ENCODE measurements at places on chromosomes 12 and 14.
A peak's percentile ranks its signal among the peaks of the same experiment; 100 is the strongest.

DNA sequence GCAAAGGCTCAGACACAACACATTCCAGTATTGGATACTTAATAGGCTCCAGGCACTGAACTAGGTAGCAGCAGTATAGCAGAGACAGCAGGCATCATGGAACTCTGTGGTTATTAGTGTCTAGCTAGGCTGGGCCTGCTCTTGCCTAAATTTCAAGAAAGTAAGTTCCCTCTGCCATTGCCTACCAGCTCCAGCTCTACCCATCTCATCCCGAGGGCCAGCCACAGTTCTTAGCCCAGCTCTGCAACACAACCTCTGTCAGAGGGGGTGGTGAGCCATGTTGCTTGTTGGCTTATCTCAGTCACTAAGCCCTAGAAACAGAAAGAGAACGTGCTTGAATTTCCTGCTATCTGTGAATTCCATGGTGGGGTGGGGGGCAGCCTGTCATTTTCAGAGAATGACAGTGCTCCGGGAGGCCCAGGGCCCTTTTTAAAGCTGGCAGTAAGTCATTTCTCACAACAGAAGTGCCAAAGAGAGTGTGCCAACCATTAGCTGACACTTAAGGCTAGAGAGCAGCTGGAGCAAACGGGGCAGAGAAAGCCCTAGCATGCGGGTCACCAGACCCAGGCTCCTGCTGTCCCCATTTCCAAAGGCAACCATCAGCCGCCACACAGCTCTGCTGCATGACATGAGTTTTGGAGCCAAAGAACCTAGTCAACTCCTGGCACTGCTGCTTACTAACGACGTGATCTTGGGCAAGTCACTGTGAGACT lies 105.9 kb downstream of the PRMT8 start:
- DNase-seq, result no peak

- no peak for DNase-seq
Measured at GRCh38 chr14:42687421-42687820, 1080.7 kb downstream of the LRFN5 start.

GRCh38 chr12:124631681-124632256 lies 64.4 kb upstream of the NCOR2 start:
- DNase-seq, result no peak

DNA sequence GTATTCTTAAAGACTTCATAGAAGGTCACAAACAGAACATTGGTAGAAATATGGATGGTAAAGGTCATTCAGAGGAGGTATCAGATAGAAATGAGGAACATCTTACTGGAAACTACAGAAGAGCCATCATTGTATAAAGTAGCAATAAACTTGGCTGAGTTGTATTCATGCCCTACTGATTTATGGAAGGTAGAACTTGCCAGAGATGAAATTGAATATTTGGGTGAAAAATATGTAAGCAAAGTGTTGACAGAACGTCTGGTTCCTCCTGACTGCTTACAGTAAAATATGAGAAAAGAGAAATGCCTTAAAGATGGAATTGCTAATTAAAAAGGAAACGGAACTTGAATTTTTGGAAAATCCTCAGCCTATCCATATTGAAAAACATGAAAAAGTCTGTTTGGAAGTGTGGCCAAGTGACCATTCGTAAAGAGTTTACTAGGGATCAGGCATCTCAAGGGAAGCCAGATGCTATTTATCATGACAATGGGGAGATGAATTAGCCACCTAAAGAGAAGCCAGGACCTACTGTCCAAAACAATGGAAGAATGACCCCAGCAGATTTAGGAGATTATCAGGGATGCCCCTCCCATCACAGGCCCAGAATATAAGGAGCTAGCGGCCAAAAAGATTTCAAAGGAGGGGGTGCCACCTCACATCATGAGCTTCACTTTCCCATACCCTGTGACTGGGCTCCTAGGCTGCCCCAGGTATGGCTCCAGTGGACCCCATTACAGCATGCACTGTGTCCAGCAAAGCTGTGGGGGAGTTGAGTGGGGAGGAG lies 189.3 kb downstream of the ITPR2 start:
- DNase-seq, result no peak

GRCh38 chr14:90287791-90288190 lies 31.4 kb downstream of the PSMC1 start:
- DNase-seq, result no peak

GRCh38 chr14:44820230-44820964 lies 141.3 kb downstream of the KLHL28 start:
- no peak for DNase-seq

- DNase-seq, result no peak
Measured at GRCh38 chr14:103097994-103098957, 3.8 kb downstream of the EXOC3L4 start.

- DNase-seq, result no peak
Measured at GRCh38 chr12:13326076-13326475, 129.6 kb downstream of the EMP1 start.

DNA sequence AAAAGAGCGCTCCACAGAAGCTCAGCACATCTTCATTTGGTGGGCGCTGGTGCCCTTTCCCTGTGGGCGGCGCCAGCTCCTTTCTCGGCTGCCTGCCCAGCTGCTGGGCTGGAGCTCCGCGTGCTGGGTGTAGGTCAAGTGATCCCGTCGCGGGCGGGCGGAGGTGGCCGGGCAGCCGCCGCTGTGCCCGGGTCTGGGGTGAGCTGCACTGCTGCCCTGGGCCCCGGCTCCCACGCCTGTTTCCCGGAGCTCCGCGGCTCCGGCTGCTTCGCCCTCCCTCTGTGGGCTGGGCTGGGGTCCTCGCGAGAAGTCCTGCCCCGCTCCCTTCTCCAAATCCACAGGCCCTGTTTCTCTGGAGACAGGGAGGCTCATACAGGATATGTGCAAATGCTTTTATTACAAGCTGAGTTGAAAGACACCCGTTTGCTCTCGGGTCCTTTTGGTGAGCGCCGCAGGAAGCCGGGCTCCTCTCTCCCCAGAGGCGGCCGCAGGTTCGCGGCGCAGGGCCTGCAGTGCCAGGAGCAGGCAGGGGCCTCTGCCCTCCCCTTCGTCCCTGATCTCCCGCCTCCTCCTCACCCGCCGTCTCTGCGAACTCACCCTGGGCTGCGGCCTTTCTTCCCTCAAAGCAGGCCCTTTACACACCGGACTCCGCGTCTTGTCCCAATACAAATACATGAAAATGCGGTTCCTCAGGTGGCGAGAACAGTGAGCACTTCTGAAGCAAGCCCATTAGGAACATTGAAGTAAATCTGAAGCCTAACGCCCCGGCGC lies 67.8 kb upstream of the CAPRIN2 start:
- DNase-seq, result no peak

GRCh38 chr14:93047157-93047556 lies 68.6 kb downstream of the ITPK1 start:
- DNase-seq, result no peak

GRCh38 chr12:96907671-96908422 lies 790 bp downstream of the NEDD1 start:
- peak; percentile 26 for DNase-seq

DNA sequence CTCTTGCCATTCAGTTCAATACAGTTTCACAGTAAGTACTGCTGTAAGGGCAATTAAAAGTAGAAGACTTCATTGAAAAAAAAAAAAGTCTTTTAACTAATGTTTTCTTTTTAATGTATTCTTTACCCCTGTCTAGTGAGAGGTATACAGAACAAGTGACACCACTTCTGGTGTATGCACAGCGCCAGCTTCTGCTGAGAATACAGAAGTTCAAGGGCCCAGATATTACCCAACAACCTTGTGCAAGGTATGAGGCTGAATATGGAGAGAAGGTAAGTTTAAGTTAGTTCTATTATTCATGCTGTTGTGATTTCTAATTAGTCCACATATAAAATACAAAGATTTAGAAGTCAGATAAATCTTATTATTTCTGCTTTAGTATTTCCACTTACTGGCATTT lies 168.7 kb downstream of the CFAP54 start:
- DNase-seq, result no peak

GRCh38 chr12:10182354-10183049 lies 3.7 kb downstream of the TMEM52B start:
- no peak for DNase-seq

DNA sequence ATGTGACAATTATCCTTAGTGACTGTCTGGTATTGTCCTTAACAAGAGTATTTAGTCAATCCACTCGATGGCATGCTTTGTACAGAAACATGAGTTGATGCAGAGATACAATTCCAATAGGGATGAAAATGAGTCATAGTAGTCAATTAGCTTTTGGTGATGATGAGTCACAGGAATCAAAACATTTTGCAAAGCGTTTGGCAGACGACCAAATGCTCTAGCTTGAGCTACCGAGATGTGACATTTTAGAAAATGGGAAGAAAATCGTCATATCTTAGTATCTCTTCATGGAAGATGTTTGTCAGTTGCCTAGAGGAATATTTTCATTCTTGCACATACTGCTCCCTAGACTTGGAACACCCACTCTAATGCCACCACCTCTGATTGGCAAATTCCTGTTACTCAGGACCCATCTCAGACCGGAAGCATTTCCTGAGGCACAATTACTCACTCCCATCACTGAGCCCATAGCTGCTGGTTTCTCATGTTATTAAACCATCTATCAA lies 95.0 kb downstream of the LMNTD1 start:
- peak; percentile 95 for DNase-seq

- DNase-seq, result no peak
Measured at GRCh38 chr14:63910583-63911363, 58.0 kb downstream of the SYNE2 start.

- DNase-seq, result no peak
Measured at GRCh38 chr12:55034218-55034617, 14.4 kb downstream of the NEUROD4 start.

DNA sequence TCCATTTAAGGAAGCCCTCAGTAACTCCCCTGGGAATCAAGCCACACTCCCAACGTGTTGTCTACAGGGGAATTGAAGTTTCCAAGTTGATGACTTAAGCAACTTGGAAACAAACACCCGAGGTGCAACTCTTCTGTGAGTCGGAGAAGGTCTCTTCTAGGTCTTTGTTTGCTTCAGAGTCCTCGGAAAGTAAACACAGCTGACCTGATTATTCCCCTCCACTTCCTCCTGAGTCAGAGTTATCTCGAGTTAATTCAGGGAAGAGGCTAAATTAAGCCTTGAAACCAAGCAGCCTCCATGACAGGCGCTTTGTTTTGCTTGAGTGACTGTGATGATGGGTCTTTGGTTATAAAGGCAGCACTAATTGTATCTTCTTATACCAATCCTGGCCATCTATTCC lies 41.8 kb downstream of the TUNAR start:
- no peak for DNase-seq

DNA sequence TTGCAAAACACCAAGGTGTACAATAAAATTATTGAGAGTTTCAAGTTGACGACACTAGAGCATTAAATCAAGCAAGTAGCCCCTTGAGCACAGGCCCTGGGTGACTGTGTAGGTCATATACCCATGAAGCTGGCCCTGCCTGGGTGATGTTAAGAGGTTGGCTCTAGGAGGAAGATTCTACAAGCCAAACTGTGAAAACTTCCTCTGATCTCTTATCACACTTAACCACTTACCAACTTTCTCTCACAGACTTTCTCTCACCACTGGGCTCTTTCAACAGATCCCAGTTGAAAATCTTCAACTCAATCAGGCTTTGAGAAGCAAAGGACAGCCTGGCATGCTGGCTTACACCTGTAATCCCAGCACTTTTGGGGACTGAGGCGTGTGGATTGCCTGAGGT lies 186.9 kb upstream of the BTG1 start:
- DNase-seq, result no peak

- DNase-seq, result no peak
Measured at GRCh38 chr14:47744155-47744554, 68.8 kb upstream of the MDGA2 start.

- no peak for DNase-seq
Measured at GRCh38 chr12:21456291-21456780, 18.9 kb downstream of the PYROXD1 start.

GRCh38 chr12:15469356-15469755 lies 147.0 kb downstream of the PTPRO start:
- DNase-seq, result no peak

- no peak for DNase-seq
Measured at GRCh38 chr12:130971925-130972585, 18.3 kb downstream of the ADGRD1 start.

GRCh38 chr12:10505620-10506019 lies at the start of gene EIF2S3B:
Gene EIF2S3B, plus strand, starts transcription at chr12:10505890. Its CDS starts 13 bp downstream, at chr12:10505903.
- DNase-seq, result no peak

DNA sequence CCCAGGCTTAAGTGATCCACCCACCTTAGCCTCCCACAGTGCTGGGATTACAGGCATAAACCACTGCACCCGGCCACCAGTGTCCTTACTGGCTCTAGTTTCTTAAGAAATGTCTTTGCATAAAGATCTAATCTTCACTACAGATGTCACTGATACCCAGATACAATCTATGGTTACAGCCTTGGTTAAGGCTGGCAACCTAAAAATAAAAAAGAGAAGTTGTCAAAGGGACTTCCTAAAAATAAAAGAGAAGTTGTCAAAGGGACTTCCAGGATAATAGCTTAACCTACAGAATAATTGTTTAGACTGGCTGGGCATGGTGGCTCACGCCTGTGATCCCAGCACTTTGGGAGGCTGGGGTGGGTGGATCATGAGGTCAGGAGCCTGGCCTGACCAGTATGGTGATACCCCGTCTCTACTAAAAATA lies 27.6 kb downstream of the ETFBKMT start:
- no peak for DNase-seq
